ENCODE measurements at places on chromosomes 2 and 18.
A peak's percentile ranks its signal among the peaks of the same experiment; 100 is the strongest.

- DNase-seq, result no peak
Observed at GRCh38 chr2:232973796-232974195, 39.3 kb downstream of the NGEF start.

- DNase-seq, result no peak
Observed at GRCh38 chr2:55401124-55401523, 18.5 kb downstream of the CCDC88A start.

- no peak for DNase-seq
Observed at GRCh38 chr18:48815581-48816324, 135.0 kb downstream of the SMAD7 start.

- no peak for DNase-seq
Observed at GRCh38 chr2:141142025-141142424, 988.8 kb downstream of the LRP1B start.

GRCh38 chr2:97697252-97698235 lies 15.8 kb upstream of the ZAP70 start:
- DNase-seq, result peak; percentile 48

- no peak for DNase-seq
Observed at GRCh38 chr2:127415593-127416505, 2.4 kb upstream of the PROC start.

Data from NCI-H187 treated with DMSO at 0.1 percent for 48 hours (cell line).